ENCODE measurements at places on chromosomes 1 and 21.

DNA sequence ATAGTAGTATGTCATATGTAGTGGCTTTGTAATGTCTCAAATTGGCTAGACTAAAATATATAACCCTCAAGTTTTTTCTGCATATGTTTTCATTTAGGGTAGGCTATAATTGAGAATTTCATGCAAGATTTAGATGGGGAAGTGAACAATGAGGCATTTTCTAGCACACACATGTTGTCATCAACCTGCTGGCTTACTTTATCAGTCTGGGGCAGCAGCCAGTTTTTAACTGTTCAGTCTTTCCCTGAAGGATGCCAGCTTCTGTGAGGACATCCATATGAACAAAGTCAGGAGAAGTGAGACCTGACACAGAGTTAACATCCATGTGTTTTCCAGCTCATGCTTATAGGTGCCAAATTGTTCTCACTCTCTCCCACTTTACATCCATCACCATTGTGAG is 74.7 kb upstream of the OLFM3 start:
- DNase-seq = no peak

DNA sequence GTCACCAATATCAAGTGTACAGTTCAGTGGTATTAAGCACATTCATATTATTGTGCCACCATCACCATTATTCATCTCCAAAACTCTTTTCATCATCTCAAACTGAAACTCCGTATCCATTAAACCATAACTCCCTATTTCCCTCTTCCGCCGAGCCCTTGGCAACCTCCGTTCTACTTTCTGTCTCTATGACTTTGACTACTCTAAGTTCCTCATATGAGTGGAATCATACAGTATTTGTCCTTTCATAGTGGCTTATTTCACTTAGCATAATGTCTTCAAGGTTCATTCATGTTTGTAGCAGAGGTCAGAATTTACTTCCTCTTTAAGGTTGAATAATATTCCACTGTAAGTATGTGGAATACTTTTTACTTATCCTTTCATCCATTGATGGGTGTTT is 21.7 kb downstream of the SELP start:
- peak; percentile 66 for DNase-seq

- no peak for DNase-seq
These were observed 28.5 kb upstream of the C1orf174 start for GRCh38 chr1:3928586-3928985.

GRCh38 chr1:112402682-112403643 is 6.9 kb downstream of the CTTNBP2NL start:
- peak; percentile 19 for DNase-seq

GRCh38 chr21:29433366-29434059 is 134.8 kb downstream of the BACH1 start:
- DNase-seq = no peak

GRCh38 chr21:25635310-25635709 is 3.7 kb upstream of the JAM2 start:
- no peak for DNase-seq

DNA sequence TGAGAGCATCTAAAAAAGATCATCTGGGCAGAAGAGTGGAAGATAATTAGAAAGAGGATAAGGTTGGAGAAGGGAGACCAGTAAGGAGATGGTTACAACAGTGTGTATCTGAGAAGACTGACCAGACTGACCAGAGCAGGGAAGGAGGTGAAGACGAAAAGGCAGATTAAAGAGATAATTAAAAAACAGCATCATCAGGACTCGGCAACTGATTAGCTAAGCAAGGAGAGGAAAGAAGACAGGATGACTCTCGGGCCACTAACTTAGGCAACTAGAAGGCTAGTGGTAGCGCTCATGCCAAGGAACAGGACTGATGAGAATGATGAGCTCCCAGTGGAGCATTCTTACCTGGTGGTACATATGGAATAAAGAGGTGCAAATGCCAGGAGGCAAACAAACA is 3.9 kb downstream of the RBM34 start:
- DNase-seq = no peak

DNA sequence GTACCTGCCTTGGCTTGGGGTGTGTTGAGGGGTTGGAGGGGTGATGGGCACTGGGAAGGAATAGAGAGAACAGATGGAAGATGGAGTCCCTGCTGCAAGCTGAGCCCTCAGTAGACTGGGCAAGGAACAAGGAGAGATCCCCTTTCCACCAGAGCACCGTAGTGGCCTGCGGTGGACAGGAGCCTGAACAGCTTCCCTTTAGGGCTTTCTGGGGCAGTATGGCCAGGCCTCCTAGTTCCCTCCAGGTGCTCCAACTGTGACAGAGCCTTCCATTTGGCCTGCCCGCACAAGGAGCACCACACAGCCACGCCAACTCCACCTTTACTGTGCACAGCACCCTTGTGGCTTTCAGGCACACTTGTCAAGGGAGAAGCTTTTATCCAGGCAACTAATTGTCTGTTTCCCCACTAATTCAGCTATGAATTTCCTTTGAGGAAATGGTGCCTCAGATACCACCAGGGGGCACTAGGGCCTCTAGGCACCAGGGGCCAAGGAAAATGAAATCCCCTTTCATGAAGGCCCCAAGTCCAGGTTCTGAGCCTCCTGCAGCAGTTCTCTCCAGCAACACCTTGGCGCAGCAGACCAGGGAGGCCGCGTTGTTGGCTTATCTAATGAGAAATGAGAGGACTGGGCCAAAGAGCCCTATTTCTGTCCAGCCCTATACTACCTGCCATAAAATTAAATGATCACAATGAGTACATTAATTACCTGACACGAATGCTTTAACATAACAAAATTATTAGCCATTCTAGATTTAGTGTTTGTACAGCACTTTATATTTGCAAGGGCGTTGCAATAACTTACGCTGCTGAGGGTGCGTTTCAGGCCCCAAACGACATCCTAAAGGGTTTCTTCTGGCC is 23.1 kb upstream of the ERI3 start:
- DNase-seq = peak; percentile 75

- no peak for DNase-seq
These were observed 36.0 kb upstream of the ATP2B4 start for GRCh38 chr1:203590603-203591002.

GRCh38 chr1:170789063-170789462 is 125.1 kb downstream of the PRRX1 start:
- DNase-seq = no peak

DNA sequence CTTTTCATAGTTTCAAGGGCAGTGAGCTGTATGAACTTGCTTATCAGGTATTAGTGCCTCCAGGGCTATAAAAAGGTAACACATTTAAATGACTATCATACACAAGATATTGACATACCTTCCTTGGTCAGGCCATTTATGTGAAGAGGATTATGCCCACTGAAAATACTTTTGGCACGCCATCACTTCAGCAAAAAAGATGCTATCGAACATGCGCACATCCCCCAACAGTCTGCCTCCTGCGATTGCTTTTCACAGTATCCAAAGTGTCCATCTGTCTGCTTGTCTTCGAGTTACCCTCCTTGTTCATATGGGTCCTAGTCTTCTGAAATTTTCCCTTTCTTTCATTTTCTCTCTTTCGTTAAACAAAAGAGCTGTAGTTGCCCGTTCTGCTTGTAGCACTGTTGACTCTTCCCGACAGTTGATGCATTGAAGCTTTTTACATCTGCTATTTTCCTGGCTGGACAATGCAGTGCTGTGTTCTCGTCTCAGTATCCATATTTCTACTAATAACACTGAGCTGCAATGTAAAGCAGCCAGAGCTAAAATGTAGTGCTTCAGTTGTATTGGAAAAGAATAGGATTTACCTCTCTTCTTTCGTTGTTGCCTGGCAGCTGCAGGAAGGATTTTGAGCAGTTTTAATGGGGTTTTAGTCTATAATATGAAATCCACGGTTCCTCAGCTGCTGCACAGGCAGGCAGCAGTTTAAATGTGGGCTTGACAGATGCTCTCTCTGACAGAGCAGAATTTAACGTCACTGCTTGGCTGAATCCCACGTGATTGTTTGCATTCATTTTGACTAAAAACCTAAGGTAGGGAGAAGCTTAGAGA is at the start of gene B3GALT2:
Gene B3GALT2 (minus strand): TSS at position 713 of the 831 bp plus-strand sequence. CDS start 5,051 bp downstream, outside the sequence.
- peak; percentile 26 for DNase-seq

DNA sequence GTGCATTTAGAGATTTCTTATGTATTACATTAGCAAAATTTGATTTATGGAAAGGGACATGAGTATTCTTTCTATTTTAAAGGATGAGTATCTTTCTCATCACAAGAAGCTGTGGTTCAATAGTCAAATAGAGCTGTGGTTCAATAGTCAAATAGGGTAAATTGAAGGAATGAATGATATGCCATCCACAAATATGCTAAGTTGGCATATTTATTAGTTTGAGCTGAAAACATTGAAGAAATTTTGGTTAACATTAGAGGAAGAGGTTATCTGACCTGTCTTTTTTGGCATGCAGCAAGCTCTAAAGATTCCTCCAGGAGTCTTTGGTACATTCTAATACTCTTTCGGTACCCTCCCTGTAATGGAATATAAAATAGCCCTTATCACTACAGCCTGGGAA is 4.8 kb downstream of the OR2L8 start:
- no peak for DNase-seq

Data from suppressor macrophage (primary cell).